ENCODE measurements at places on chromosomes 2 and 18.
A peak's percentile ranks its signal among the peaks of the same experiment; 100 is the strongest.

DNA sequence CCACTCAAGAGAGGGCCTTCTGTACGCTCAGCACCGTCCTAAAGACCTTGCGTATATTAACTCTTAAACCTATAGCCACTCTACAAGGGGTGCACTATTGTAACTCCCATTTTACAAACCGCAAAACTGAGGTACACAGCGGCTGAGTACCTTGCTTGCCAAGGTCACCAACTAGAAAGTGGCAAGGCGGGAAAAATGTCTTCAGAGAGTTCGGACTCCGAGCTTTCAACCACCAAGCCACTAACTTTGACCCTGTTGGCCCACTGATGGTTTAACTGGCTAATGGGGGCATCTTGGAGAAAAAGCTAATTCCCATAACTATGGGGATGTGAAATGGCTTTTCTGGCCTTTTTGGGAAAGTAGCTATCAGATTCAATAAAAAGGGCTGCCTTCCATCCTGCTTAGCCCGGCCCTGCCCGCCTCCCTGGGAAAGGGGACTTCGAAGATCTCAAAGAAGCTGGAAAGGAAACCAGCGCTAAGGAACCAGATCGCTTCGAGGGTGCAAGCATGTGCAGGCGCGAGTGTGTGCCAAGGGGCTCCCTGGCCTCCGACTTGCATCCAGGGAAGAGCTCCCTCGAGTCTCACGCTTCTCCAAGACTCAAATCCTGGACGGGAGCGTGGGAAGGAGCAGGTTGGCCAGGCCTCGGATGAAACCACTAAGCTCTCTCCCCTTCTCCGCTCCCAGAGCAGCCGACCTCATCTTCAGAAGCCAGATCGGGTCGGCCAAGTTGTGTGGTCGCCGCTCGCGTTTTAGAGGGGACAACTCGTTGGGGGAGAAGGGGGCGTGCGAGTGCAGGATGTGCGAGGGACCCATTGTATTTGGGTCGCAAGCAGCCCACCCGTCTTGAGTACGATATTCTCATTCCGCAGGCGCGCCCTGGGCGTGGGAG lies 2.2 kb upstream of the SP5 start:
- H3K27me3 ChIP-seq, result peaks cover 62% of the 10 kb centered on the region
- no peak overlapping the region for H3K27ac ChIP-seq
- H3K36me3 ChIP-seq, result no peaks in the 10 kb centered on the region
- H3K4me1 ChIP-seq, result peaks cover 32% of the 10 kb centered on the region
- no peak for DNase-seq

- no peak overlapping the region for H3K27ac ChIP-seq
- H3K36me3 ChIP-seq, result no peaks in the 10 kb centered on the region
- H3K4me3 ChIP-seq, result no peak overlapping the region
- peaks cover 8% of the 10 kb centered on the region for H3K4me1 ChIP-seq
Observed at GRCh38 chr2:182667315-182667695, 48.8 kb upstream of the DNAJC10 start.

DNA sequence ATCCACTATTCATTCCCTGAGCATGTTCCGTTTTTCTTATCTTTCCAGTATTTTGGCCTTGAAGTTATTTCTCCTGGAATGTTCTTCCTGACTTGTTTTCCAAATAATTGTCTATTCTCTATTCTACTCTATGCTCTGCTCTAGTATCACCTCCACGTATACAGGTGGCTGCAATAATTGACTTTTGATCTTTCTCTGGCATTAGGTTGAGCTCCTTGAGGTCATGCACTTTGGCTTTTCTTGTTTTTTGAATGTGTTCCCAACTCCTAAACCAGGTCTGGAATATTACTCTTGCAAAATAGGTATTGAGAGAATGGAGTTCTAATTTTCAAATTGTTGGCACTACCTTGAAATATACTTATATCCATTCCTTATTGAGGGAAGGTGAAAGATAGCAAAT lies 550.4 kb downstream of the CNTNAP5 start:
- no peak overlapping the region for H3K4me3 ChIP-seq
- no peak overlapping the region for H3K27ac ChIP-seq
- H3K36me3 ChIP-seq, result no peaks in the 10 kb centered on the region

DNA sequence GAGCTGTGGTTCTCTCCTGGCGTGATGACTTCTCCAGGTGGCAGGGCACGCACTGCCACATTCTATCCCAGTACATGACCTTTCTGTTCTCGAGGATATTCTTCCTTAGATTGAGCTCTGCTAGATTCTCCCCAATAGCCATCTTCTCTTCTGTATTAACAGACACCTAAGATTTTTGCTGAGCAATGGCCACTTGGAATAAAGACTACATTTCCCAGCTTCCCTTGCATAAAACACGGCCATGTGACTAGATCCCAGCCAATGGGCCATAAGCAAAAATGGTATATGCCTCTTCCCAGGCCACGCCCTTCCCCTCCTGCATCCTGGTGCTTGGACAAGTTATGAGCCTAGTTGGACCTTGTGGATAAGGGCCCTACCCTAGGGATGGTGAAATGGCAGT lies 82.1 kb downstream of the EIF2AK3 start:
- H3K36me3 ChIP-seq, result no peaks in the 10 kb centered on the region
- no peak overlapping the region for H3K27ac ChIP-seq
- peaks cover 5% of the 10 kb centered on the region for H3K4me1 ChIP-seq
- H3K27me3 ChIP-seq, result peaks cover 18% of the 10 kb centered on the region
- H3K4me3 ChIP-seq, result no peak overlapping the region

DNA sequence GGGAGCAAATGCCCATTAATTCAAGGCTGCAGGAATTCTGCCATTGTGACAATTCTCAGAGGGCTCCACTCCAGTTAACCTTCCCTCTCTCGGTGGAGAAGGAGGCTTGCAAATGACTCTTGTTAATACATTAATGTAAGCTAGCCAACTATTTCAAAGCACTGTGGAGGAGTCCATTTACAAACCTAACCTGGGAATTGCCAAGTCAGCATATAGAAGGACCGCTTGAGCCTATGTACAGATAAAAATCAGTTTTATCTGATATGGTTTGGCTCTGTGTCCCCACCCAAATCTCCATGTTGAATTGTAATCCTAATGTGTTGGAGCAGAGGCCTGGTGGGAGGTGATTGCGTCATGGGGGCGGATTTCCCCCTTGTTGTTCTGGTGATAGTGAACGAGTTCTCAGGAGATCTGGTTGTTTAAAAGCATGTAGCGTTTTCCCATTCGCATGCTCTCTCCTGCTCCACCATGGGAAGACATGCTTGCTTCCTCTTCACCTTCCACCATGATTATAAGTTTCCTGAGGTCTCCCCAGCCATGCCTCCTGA lies 366.7 kb downstream of the LRATD1 start:
- no peak overlapping the region for H3K27ac ChIP-seq
- DNase-seq, result no peak
- no peaks in the 10 kb centered on the region for H3K36me3 ChIP-seq

GRCh38 chr2:62196278-62196901 lies 475 bp downstream of the B3GNT2 start:
- peak overlapping the region; percentile 88 for H3K4me3 ChIP-seq
- peaks cover 2% of the 10 kb centered on the region for H3K27me3 ChIP-seq
- peaks cover 29% of the 10 kb centered on the region for H3K4me1 ChIP-seq
- H3K27ac ChIP-seq, result peak overlapping the region; percentile 91
- peak; percentile 65 for DNase-seq

- no peak overlapping the region for H3K27ac ChIP-seq
- peaks cover 7% of the 10 kb centered on the region for H3K27me3 ChIP-seq
- no peak overlapping the region for H3K4me3 ChIP-seq
- DNase-seq, result no peak
Observed at GRCh38 chr2:98036349-98037000, 40.7 kb upstream of the TMEM131 start.

DNA sequence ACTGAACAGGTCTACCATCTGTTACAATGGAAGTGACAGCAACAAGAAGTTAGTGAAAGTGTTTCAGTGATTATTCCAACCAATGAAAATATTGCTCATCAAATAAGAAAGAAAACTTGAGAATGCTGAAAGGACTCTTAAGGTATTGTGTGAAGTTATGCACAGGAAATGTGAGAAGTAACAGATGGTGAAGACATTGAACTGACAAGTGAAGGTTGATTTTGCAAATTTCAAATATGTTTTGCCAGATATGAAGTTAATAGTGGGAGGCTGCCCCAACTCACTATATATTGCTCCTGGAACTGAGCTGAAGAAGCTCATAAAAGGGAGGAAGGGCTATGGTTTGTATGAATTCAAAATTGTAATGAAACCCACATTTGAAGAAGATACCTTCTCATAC lies 97.5 kb downstream of the PHLPP1 start:
- DNase-seq, result no peak
- peaks cover 2% of the 10 kb centered on the region for H3K4me1 ChIP-seq
- H3K27ac ChIP-seq, result no peak overlapping the region
- no peaks in the 10 kb centered on the region for H3K36me3 ChIP-seq
- H3K4me3 ChIP-seq, result no peak overlapping the region
- peaks cover 2% of the 10 kb centered on the region for H3K27me3 ChIP-seq

- H3K36me3 ChIP-seq, result no peaks in the 10 kb centered on the region
- no peaks in the 10 kb centered on the region for H3K4me1 ChIP-seq
- no peak for DNase-seq
- H3K27ac ChIP-seq, result no peak overlapping the region
- H3K27me3 ChIP-seq, result peaks cover 2% of the 10 kb centered on the region
Observed at GRCh38 chr2:159300586-159300985, 14.1 kb upstream of the WDSUB1 start.

- no peak overlapping the region for H3K4me3 ChIP-seq
- no peaks in the 10 kb centered on the region for H3K36me3 ChIP-seq
- no peaks in the 10 kb centered on the region for H3K27me3 ChIP-seq
Observed at GRCh38 chr18:34048423-34048822, 176.3 kb downstream of the NOL4 start.

- peaks cover 7% of the 10 kb centered on the region for H3K36me3 ChIP-seq
- no peak for DNase-seq
- H3K27ac ChIP-seq, result no peak overlapping the region
Observed at GRCh38 chr2:239310401-239311061, 90.3 kb downstream of the HDAC4 start.

GRCh38 chr2:235149240-235149659 lies 197.4 kb downstream of the SH3BP4 start:
- no peak overlapping the region for H3K4me3 ChIP-seq
- no peak for DNase-seq
- no peaks in the 10 kb centered on the region for H3K4me1 ChIP-seq
- no peak overlapping the region for H3K27ac ChIP-seq
- no peaks in the 10 kb centered on the region for H3K36me3 ChIP-seq

All from activated naive CD4-positive, alpha-beta T cell treated with anti-CD3 and anti-CD28 coated beads for 36 hours (primary cell).